ENCODE measurements at places on chromosomes 2 and 18.

- DNase-seq, result no peak
Measured at GRCh38 chr2:210956101-210956500, 399.7 kb downstream of the CPS1 start.

- DNase-seq, result no peak
Measured at GRCh38 chr2:58503918-58504317, 262.8 kb upstream of the FANCL start.

GRCh38 chr2:7835693-7836680 lies 845.9 kb upstream of the ID2 start:
- no peak for DNase-seq

- no peak for DNase-seq
Measured at GRCh38 chr2:28927878-28928277, 33.4 kb downstream of the WDR43 start.

GRCh38 chr2:43292851-43293743 lies 66.7 kb upstream of the ZFP36L2 start:
- no peak for DNase-seq

- DNase-seq, result no peak
Measured at GRCh38 chr2:46260305-46260704, 36.9 kb upstream of the EPAS1 start.

- no peak for DNase-seq
Measured at GRCh38 chr2:186771850-186772463, 77.0 kb downstream of the ZSWIM2 start.

GRCh38 chr2:223815884-223816570 lies 21.4 kb downstream of the AP1S3 start:
- no peak for DNase-seq

DNA sequence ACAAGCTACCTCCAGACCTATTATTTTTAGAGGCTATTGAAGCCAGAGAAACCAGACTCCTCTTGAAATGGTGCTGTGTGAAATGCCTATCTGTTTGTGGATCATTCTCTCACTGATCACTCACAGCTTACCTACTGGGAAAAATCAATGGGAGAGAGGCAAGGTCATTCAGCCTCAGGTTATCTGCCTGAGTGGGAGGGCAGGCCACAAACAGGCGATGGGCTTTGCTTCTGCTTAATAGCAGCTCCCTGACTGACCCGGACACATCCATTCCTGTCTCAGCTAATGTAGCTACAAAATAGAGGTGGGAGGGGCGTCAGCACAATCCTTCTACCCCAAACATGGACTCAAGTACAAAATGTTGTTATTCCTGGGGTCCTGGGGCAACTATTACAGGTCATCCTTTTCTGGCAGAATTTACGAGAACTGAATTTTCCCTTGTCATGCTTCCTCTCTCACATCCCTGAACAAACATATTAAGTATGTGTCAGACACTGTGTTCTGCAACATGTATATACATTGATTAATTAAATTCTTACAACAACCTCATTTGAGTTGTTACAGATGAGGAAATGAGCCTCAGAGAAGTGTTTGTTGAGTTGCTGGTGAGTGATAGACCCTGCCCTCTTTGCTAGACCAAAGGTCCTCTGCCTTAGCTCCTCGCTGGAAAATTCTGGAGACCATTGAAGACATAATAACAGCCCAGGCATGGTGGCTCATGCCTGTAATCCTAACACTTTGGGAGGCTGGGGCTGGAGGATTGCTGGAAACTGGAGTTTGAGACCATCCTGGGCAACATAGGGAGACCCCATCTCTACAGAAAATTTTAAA lies 60.5 kb downstream of the CDK15 start:
- DNase-seq, result no peak

DNA sequence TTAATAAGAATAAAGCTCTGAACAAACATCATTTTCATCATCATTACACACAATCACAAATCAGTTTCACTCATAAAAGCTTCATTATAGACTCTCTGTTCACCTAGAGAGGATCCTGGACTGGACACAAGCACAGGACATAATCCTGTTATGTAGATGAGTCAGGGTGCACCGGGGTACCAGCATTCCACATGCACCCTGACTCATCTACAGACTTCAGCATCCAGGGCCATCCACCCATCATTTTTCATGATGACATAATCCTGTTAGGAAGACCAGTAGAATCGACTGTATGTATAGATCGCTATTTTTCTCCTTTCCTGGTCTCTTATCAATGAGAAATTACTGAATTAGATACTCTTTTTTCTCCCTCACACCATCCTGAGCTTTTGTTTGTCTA lies 73.7 kb upstream of the PIK3C3 start:
- DNase-seq, result no peak

DNA sequence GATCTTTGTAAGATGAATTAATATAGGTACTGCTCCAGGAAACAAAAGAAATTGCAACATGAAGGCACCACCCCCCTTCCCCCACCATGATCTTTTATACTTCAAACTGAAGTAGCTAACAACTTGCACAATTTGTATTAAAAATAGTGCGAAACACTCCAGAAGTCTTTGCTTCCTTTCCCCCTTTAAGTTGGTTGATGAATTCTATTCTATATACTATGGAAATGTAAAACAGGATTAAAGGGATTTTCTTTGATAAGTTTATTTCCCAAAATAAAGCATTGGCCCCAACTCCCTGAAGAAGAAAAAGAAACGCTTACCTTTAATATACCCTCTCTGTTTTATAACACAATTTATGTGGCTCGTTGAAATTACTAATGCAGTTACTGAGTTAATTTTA lies 227.1 kb downstream of the ARHGAP15 start:
- DNase-seq, result no peak

- DNase-seq, result no peak
Measured at GRCh38 chr18:75350857-75351256, 76.6 kb downstream of the SMIM21 start.

GRCh38 chr2:3414133-3414860 lies 34.8 kb downstream of the TRAPPC12 start:
- no peak for DNase-seq

DNA sequence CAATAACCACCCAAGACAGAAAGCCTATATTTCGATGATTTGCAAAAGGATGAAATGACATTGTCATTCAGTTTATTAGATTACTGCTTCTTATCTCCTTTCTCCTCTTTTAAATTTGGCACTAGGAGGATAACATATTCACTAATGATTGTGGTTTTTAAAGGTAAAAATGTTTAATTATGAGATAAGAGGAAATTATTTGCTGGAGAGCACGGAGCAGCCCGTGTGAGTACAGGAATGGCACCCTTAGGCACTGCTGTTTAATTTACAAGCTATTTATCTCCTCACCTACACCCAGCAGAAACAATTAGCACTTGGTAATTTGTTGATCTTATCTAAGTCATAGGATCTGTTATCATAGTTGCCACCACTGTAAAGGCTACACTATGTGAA lies 87.4 kb upstream of the SP3 start:
- no peak for DNase-seq
